ENCODE measurements at places on chromosomes 3 and 15.

- DNase-seq, result no peak
Observed at GRCh38 chr3:4411236-4411635, 55.8 kb downstream of the SUMF1 start.

GRCh38 chr3:58563386-58564035, 13.7 kb downstream of the FAM107A start:
- no peak for DNase-seq

GRCh38 chr3:194998948-194999347, 272.0 kb downstream of the XXYLT1 start:
- DNase-seq, result no peak

GRCh38 chr3:122719273-122719921, 38.8 kb downstream of the PARP14 start:
- no peak for DNase-seq

- no peak for DNase-seq
Observed at GRCh38 chr3:15206662-15207576, 873 bp downstream of the CAPN7 start.

GRCh38 chr3:71709908-71710511, 15.2 kb downstream of the EIF4E3 start:
- DNase-seq, result no peak

DNA sequence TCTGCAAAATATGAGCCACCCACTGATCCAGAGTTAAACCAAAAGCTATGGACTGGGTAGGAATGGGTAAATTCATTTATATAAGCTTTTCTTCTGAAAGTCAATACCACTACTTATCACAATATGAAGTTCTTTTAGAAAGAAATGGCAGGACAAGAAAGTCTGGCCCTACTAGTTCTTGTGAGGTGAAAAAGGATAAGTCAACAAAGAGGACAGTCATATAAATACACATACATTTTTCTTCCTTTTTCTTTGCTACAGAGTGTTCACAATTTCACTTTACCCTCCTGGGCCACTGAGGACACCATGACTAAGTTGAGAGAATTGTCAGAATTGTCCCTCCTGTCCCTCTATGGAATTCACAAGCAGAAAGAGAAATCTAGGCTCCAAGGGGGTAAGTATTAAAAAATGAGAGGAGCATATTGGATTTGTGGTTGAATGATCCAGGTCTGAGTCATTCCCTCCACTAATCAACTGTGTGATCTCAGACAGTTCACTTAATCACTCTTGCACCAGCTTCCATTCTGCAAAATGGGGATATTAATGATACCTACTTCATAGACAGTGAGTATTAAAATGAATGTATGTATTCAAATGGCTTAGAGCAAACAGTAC, 27.6 kb downstream of the ACP3 start:
- DNase-seq, result no peak

GRCh38 chr15:29921130-29921601, 98.9 kb upstream of the TJP1 start:
- DNase-seq, result no peak
